Activated CD8-positive, alpha-beta T cell treated with anti-CD3 and anti-CD28 coated beads, Interleukin-2, amount 10 ng/mL, durations not matched to agents 7 days and 5 days (primary cell): ENCODE measurements at places on chromosomes 5 and 9. TPM values are rescaled to one million over a fixed set of nuclear protein-coding genes. Genes with fewer than 3 reads are reported as not detected.

Gene SEMA4D
- 314 TPM for total RNA-seq

Gene JAKMIP2
- total RNA-seq = 8.2 TPM

Gene TRPM6
- not detected for total RNA-seq

Gene ZNF658
- total RNA-seq = 3.1 TPM

Gene RIMOC1
- total RNA-seq = 20.8 TPM

DNA sequence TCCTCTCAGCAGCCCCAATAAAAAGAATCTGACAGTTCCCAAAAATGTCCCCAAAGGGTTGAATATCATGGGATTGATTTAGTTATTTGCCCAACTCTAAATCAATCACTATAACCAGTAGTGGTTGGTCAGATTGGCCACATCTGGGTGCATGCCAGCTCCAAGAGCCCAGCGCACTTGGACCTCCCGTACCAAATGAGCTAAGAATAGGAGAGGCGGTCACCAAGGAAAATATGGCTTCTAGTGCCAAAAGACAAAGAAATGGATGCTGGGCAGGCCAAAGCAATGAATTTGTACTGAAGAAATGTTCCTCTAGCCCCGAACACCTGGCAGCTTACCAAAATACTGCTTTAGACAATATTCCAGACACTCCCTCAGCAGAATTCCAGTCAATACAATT is 80.3 kb downstream of the RCL1 start:
- no peak overlapping the region for H3K4me3 ChIP-seq
- no peaks in the 10 kb centered on the region for H3K4me1 ChIP-seq
- H3K27ac ChIP-seq = no peak overlapping the region

DNA sequence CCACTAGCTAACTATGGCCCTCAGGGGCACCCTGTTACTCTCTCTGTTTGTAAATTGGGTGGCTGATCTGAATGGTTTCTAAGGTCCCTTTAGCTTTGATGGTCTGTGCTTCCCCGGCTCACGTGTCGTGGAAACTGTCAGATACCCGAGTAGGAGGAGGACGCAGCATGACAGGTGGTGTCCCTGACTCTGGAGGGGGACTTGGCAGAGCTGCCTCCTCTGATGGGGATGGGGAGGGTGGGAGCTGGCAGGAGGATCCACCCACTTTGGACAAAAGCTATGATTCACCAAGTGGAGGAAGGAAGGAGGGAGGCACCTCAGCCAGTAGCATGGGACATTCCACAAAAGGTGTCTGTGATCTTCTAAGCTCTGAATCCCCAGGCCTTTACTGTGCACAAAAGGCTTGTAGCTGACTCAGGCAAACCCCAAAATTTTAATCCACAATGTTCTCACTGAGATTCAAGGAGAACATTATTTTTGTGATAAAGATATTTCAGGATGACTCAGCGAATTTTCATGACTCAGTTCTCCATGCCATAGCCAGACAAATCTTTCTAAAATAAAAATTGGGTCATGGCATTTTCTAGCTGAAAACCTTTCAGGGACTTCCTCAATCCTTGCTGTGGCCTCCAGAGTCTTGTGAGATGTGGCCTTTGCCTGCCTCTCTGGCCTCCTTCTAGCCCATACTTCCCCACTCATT is 131.0 kb upstream of the BRINP1 start:
- DNase-seq = no peak
- no peaks in the 10 kb centered on the region for H3K4me1 ChIP-seq
- no peaks in the 10 kb centered on the region for H3K27me3 ChIP-seq
- H3K4me3 ChIP-seq = no peak overlapping the region

DNA sequence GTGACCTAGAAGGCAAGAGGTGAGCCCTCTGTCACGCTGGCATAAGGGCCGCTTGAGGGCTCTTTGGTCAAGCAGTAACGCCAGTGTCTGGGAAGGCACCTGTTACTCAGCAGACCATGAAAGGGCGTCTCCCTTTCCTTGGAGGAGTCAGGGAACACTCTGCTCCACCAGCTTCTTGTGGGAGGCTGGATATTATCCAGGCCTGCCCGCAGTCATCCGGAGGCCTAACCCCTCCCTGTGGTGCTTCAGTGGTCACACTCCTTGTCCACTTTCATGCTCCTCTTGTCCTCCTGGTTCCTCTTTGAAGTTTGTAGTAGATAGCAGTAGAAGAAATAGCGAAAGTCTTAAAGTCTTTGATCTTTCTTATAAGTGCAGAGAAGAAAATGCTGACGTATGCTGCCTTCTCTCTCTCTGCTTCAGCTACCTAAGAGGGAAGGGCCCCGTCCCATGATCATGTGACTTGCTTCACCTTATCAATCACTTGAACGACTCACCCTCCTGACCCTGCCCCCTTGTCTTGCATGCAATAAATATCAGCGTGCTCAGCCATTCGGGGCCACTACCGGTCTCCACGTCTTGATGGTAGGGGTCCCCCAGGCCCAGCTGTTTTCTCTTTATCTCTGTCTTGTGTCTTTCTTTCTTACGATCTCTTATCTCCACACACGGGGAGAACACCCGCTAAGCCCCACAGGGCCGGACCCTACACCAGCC is 16.7 kb upstream of the SCGB3A1 start:
- H3K4me3 ChIP-seq = no peak overlapping the region
- H3K36me3 ChIP-seq = no peaks in the 10 kb centered on the region
- H3K4me1 ChIP-seq = peaks cover 2% of the 10 kb centered on the region
- DNase-seq = no peak

DNA sequence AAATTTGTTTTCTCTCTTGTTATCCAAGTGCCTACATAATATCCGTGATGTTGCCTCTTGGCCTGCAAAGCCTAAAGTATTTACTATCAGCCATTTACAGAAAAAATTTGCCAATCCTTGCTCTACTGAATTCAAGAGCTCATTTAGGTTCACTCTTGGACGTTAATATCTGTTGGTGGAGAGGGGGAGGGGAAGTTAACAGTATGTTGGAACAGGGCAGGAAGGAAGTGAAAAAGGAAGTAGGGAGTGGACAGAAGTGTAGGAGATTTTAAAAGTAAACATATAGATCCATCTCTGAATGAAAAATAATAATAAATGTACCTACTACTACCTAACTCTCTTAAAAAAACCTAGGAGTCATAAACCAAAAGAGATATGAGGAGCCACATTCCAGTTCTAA is 32.8 kb downstream of the ZNF608 start:
- H3K4me1 ChIP-seq = no peaks in the 10 kb centered on the region
- H3K27ac ChIP-seq = no peak overlapping the region
- no peaks in the 10 kb centered on the region for H3K36me3 ChIP-seq

- no peak overlapping the region for H3K4me3 ChIP-seq
- H3K4me1 ChIP-seq = peaks cover 11% of the 10 kb centered on the region
- no peaks in the 10 kb centered on the region for H3K36me3 ChIP-seq
- peaks cover 10% of the 10 kb centered on the region for H3K27me3 ChIP-seq
- DNase-seq = no peak
Observed at GRCh38 chr9:115395511-115396021, 277.6 kb upstream of the TNC start.

- no peak overlapping the region for H3K4me3 ChIP-seq
- no peaks in the 10 kb centered on the region for H3K4me1 ChIP-seq
- DNase-seq = no peak
- no peaks in the 10 kb centered on the region for H3K27me3 ChIP-seq
- H3K27ac ChIP-seq = no peak overlapping the region
- no peaks in the 10 kb centered on the region for H3K36me3 ChIP-seq
Observed at GRCh38 chr5:41161271-41161670, 52.1 kb downstream of the C6 start.

DNA sequence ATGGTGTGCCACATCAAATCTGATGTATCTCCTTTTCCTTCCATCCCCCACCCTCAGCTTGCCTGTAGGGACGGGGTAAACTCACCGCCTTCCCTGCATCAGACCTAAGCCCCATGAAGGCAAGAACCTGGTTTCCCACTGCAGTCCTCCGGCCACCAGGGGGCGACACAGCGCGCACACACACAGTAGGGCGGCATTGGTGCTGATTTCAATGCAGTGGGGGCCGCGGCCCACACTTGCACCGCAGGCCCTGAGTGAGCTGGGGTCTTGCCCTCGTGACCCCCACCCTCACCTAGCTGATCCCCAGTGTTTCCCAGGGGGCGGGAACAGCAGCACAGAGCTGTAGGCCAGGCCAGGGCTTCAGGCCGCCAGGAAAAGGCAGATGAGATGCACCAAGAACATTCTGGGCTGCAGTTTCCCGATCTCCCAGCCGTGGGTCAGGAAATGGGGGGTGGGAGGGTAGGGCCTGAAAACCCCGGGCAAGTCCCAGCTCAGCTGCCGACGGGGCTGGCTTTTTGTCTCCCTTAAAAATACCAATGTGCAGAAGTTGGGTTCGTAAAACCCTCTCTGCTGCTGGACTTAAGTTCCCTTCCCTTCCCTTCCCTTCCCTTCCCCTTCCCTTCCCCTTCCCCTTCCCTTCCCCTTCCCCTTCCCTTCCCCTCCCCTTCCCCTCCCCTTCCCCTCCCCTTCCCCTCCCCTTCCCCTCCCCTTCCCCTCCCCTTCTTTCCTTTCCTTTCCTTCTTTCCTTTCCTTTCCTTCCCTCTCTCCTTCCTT is 19.5 kb downstream of the FAM163B start:
- H3K27me3 ChIP-seq = peaks cover 11% of the 10 kb centered on the region
- no peak overlapping the region for H3K27ac ChIP-seq
- no peak overlapping the region for H3K4me3 ChIP-seq
- no peaks in the 10 kb centered on the region for H3K36me3 ChIP-seq
- no peaks in the 10 kb centered on the region for H3K4me1 ChIP-seq

DNA sequence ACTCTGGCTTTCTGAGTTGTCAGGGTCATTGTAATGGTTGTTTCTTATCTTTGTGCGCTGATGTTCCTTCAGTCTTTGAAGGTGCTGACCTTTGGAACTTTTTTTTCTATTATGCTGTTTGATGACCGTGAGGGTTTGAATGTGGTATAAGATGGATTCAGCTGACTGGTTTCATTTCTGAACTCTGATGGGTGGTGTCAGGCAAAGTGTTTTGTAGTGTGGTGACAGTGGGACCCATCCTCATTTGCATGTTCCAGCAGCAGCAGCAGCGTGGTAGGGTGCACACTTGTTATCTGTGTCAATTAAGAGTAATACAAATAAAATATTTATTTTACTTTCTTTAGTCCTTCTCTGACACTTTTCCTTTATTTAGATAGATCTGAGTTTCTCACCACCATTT is 227.7 kb upstream of the PRR16 start:
- DNase-seq = no peak
- H3K36me3 ChIP-seq = no peaks in the 10 kb centered on the region
- H3K27me3 ChIP-seq = no peaks in the 10 kb centered on the region
- H3K27ac ChIP-seq = no peak overlapping the region
